Fibroblast of skin of abdomen (primary cell): ENCODE measurements at places on chromosomes 7 and 10.

DNA sequence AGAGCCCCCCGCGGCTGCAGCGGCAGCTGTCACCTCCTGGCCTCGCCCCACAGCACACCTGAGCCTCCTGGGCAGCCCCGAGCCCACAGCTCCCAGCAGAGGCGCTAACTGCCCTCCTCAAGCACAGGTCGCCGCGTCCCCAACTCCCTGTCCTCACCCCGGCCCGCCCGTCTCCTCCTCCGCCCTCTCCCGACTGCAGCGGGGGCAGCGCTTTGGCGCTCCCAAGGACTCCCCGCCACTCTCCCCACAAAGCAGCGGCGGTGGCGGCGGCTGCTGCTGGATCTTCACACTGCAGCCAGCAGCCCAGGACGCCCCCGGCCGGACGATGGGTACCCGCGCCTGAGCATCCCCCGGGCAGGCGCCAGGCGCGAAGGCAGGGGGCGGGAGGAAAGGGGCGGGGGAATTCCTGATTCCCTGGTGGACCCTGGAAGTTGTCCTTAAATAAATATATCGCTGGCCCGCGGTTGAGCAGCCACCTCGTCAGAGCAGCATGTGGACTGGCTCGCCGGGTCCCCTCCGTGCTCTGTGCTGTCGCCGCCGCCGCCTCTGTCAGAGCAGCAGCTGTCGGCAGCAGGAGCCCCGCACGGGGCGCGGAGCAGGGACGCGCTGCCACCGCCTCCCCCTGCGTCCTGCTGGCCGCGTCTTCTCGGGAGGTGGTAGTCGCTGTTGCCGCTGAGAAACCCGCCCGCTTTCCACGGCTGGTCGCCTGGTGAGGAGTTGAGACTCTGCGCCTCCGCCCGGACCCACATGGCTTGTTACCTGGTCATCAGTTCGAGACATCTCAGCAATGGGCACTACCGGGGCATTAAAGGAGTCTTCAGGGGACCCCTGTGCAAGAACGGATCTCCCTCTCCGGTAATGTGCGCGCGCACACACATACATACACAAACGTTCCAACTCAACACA is at the start of gene ZNF804B:
TSS of gene ZNF804B (plus strand) at position 471 of the 906 bp plus-strand sequence. CDS start at position 748, 277 bp downstream.
- DNase-seq = no peak

- no peak for DNase-seq
Observed at GRCh38 chr10:30902621-30903396, 128.9 kb downstream of the ZNF438 start.

GRCh38 chr7:157336383-157337315 is at the start of gene DNAJB6:
TSS of gene DNAJB6 (plus strand) at chr7:157337004. CDS start at chr7:157358573, 21,569 bp downstream.
- DNase-seq = peak; percentile 94

- DNase-seq = no peak
Observed at GRCh38 chr7:112120696-112121217, 85.4 kb downstream of the DOCK4 start.

DNA sequence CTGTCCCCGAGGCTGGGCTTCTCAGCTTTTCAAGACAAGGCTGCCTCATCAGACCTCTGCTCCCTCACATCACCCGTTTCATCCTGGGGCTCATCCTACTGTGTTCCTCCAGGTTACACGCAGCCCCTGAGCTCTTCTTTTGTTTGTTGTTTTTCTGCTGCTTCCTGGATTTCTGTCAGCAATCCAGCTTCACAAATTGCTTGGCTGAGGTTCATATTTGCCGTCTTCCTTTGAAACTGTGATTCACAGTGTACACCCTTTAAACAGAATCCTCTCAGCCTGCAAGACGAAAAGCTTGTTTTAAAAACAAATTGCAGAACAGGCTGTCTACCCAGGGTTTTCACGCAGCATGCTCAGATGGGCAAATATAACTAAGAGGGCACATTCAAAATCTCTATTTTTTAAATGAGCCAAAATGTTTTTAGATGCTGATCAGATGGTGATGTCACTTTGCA is 39.1 kb upstream of the PARD3 start:
- peak; percentile 17 for DNase-seq

DNA sequence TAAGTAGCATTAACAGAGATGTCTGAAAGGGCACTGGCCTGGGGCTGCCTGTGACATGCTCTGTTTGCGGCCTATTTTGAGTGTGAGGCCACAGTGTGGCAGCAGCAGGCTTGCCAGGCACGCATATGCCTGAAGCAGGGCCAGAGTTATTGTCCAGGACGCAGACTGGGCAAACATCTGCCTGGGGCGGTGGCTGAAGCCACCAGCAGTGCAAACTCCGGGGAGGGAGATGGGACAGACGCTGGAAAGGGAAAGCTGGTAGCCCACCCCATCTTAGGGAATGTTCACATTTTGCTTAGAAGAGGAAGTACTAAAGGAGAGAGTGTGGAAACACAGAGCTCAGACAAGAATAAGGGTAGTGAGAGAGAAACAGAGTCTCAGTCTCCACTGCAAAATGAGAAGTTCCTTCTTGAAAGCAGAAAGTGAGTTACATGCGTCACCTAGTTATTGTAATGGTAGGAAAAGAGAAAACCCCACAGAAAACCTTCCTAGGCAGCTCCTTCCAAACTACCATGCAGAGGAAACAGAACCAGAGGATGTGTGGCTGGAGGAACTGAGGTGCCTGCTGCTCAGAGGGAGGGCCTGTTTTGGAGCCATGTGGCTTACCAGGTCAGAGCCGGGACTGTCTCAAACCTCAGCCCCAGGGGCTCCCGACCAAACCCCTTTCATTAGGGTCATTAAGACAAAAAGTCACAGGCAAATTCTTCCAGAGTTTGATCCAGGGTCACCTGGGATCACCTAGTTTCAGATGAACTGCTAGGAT is 14.5 kb downstream of the AKR1B1 start:
- DNase-seq = no peak

DNA sequence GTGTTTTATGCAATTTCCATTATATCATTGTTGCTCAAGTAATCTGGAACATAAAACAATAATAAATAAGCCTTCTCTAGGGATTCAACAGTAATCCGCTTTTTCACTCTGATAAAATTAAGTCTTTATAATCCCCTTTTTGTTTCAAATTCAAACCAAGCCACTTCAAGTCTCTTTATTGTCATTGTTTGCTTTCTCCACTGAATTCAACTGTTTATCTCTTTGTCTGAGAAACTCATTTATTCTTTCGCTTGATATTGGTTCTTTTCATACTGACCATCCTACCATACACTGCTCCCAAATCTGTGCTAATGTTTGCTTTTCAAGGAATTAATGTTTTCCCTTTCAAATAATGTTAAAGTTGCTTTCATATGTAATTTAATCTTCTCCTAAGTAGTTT is 550.4 kb upstream of the PCDH15 start:
- no peak for DNase-seq

DNA sequence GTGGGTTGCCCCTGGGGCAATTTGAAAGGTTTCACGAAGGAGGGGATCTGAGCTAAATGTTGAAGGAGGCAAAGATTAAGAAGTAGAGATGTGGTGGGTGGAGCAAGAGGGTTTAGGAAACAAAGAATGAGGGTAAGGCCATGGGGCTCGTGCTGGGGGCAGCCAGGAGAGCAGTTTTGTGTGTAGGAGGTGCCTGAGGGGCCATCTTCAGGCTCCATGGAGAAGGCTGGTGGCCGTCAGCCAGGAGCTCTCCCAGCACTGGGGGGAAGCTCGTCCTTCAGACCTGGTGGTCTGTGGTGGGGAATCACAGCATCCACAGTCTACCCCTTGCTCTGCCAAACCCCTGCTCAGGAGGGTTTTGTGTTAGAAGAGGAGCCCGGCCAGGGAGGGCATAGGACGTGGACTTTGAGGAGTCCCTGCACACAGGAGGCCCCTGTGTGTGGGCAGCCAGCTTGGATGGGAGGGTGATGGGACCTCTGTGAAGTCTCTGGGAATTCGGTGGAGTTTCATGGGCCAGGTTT is 11.8 kb upstream of the CXCL12 start:
- DNase-seq = no peak

- no peak for DNase-seq
Observed at GRCh38 chr10:128894641-128895040, 572.4 kb upstream of the MGMT start.

- DNase-seq = no peak
Observed at GRCh38 chr10:119997429-119997828, 104.9 kb downstream of the SEC23IP start.

GRCh38 chr7:92802406-92802805 is 34.0 kb downstream of the CDK6 start:
- no peak for DNase-seq

DNA sequence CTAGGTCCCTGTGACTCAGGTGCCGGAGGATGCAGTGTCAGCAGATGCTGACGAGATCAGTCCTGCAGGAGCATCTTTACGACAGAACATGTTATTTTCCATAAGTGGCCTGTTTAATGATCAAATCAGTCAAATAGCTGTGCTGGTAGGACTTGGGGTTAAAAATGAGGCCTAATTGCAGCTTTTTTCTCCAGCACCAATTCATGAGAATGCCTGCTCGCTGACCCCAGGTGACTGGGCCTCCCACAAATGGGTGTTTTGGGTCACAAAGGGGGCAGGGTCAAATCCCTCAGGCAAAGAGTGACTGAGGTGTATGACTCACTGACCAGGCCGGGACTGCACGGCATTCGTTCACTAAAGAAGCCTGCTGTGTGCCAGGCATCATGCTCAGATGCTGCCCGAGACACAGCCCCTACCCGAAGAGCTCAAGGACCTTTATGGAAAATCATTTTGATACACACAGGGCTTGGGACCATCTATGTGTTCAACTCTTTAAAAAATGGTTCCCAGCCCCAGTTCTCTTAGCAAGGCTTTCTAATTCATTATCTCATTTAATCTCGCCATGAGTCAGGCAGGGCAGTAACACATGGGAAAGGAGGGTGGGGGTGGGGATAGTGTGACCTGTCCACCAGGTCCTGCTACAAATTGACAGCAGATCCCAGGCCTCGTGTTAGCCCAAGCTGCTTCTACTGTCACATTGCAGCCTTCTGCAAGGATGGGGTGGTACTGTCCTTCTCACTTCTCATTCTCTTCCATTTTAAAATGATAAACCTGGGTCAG is 21.1 kb downstream of the ZNF775 start:
- DNase-seq = no peak

GRCh38 chr10:69640196-69640980 is 10.3 kb downstream of the FAM241B start:
- no peak for DNase-seq

- DNase-seq = no peak
Observed at GRCh38 chr7:91618776-91619765, 261.4 kb downstream of the MTERF1 start.

DNA sequence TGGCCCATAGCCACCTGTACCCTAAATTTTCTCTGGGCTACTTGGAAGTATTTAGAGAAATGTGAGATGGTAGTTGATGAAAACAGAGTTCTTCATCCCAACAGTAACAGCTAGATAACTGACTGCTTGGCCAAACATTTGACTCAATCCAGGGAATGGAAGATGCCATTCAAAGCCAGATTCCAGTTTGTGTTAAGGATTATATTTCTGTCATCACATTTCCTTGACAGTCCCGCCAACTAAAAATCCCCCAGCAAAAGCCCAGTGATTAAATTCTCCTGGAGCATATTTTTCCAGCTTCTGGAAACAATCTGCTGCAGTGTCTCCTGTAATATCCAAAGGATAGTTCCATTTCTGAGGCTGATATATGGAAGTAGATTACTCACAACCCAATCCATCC is 45.4 kb upstream of the PTN start:
- peak; percentile 57 for DNase-seq

GRCh38 chr10:110783509-110784107 is 88.1 kb upstream of the PDCD4 start:
- no peak for DNase-seq

- DNase-seq = peak; percentile 62
Observed at GRCh38 chr10:116254422-116255155, 18.4 kb downstream of the GFRA1 start.

- DNase-seq = no peak
Observed at GRCh38 chr10:120667276-120667675, 183.9 kb upstream of the WDR11 start.

DNA sequence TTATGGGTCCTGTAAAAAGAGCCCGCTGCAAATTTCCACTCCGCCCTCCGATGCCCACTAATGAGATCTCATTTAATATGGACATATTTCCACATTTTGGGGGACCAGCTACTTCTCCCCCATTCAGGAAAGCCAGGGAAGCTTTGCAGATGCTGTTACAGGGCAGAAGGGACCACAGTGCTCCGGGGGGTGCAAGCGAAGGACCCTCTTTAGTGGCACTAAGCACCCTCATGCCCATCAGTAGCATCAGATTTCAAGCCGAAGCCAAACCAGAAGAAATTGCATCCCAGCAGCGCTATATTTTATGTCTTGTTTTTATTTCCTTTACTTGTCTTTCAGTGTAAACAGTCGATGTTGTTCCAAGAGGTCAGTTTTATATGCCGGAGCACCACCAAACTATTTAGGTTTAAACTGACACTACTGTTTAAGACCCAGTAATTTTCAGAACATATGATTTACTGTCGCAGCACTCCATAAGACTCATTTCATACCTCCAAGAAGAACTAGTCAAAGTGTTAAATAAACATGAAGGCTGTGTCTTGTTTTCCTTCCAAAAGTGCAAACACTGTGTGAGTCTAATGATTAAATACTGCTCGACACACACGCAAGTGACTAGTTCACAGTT is 122.2 kb upstream of the MGMT start:
- DNase-seq = no peak

- no peak for DNase-seq
Observed at GRCh38 chr7:105707381-105707780, 126.1 kb upstream of the EFCAB10 start.

GRCh38 chr10:42781893-42782445 is 626 bp upstream of the BMS1 start:
- DNase-seq = peak; percentile 8

DNA sequence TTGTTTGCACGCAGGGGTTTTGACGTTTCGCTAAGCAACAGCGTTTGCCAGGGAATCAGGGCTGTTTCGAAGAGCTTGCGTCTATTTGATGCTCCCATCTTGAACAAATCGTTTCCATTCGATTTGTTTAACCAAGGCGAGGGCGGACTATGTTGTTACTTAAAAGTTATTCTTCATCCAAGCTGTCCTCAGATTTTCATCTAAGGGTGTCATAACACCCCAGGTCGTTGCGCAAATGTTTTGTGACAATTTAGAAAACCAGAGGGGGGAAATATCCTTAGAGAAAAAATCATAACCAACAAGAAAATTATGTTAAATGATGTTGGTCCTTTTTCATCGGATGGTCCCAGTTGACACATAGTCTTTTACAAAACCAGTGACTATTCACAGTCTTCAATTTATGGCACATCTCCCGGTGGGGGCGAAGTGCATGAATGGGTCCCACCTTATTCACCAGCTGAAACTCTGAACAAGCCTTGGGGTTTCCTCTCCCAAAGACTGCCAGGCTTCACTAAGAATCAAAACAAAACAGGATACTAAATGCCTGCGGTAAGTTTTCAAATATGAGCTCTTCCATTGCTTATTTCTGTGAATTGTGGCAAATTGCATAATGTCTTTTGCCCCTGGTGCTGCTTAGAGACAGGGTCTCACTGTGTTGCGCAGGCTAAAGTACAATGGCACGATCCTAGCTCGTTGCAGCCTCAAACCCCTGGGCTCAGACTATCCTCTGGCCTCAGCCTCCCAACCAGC is 109.9 kb downstream of the REEP3 start:
- DNase-seq = peak; percentile 14
